Stimulated activated CD4-positive, alpha-beta T cell treated with anti-CD3 and anti-CD28 coated beads, Interleukin-15, amount 100 ng/mL, for 1 hour (primary cell): ENCODE measurements at places on chromosomes 2 and 18.

- DNase-seq = no peak
Measured at GRCh38 chr2:226544596-226545210, 254.9 kb downstream of the IRS1 start.

DNA sequence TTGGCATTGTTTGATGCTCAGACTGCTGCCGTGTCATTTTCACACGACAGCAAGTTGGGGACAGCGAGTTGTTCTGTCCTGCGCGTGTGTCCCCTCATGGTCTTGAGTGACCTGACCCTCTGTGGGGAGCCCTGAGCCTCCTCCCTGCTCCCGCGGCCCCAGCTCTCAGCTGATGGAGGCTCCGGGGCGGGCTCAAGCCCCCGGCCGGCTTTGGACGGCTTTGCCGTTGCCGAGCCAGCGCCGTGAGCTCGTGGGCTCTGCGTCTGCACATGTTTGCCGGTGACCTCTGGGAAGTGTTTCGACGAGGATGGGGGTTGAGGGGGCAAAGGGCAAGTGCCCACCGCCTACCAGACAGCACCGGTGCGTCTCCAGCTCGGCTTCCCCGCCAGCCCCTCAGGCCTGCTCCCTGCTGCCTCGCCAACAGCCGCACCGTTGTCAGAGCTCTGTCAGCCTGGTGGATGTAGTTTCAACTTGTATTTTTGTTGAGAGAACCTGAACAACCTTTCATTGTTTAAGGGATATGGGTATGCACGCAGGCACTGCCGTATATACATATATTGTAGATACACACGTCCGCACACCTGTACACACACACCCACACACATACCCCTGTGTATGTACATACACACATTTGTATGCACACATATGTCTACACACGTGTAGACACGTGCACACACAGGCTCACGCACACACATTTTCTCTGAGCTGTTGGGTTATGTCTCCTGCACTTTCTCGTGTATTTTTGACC, 13.7 kb downstream of the PDCD1 start:
- no peak for DNase-seq

- no peak for DNase-seq
Measured at GRCh38 chr2:16674154-16674553, 8.5 kb upstream of the CYRIA start.

DNA sequence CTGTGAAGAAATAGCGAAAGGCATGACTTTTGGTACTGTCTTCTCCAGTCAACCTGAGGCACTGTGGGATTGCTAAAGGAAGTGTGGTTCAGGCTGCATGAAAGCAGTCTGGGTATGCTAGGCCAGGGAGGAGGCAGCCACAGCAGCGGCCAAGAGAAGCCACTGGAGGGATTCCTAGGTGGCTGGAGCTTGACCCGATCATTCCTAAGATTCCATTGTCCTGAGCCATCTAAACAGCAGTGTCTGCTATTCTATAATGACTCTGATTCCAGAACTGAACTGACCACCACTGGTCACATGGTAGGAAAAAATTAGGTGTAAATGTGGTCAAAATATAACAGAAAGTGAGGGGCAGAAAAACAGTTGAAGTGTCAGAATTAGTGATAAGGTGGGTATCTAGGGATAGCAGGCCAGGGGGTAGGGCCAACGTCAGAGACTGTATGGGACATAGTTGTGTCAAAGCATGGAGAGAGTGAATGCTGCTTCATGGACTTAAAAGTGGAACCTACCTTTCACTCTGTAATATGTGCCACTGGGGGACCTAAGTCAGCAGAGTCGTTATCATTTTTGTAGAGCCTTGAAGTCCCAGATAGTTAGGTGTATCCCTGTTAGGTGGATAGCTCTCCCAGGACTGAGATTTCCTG, 204.6 kb downstream of the CTNNA2 start:
- no peak for DNase-seq

- no peak for DNase-seq
Measured at GRCh38 chr2:181575024-181575649, 81.8 kb downstream of the CERKL start.

GRCh38 chr2:727071-727470, 49.9 kb upstream of the TMEM18 start:
- DNase-seq = no peak

- no peak for DNase-seq
Measured at GRCh38 chr2:178530131-178530530, 49.9 kb downstream of the PLEKHA3 start.

DNA sequence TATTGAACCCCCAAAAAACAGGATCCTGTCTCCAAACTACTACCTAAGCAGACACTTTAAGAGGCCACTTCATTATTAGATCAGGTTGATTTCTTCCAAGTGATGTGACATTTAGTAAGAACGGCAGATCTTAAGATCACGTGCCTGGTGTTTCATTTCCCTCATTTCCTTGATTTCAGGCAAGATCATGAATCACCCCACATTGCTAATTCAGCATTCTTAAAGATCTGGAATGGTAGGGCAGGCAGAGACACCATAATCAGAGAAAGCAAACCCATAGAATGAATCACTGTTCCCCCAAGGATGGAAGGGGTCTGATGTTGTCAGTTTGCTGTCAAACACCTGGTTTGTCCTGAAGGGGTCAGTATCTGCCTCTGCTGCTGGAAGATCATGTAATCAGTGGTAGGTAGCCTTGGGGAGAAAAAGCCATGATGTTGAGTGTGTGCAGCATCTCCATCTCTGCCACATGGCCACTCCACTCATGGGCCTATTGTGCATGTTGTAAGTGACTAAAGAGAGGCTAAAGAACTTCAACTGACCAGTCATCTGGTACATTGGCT, 133.9 kb downstream of the ARHGAP15 start:
- DNase-seq = no peak

GRCh38 chr2:233079953-233080835, 20.1 kb downstream of the INPP5D start:
- no peak for DNase-seq

GRCh38 chr2:9311488-9311887, 104.9 kb downstream of the ASAP2 start:
- DNase-seq = no peak

- no peak for DNase-seq
Measured at GRCh38 chr2:156405586-156405985, 30.6 kb upstream of the GPD2 start.

DNA sequence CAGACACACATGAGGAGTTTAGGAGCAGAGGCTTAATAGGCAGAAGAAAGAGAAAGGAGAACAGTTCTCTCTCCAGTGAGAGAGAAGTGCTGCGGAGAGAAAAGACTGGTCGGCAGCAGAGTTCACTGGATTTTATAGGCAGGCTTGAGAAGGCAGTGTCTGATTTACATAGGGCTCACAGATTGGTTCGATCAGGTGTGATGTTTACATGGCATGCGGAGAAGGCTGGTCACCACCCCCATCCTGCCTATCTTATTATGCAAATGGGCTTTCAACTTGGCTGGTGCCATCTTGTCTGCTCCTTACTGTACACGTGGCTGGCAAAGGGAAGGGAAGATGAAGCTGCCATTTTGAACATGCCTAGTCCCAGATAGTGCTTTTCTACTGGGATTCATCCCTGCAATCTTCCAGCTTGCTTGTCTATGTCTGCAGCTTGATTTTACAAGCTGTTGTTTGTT, 113.4 kb downstream of the AP1S3 start:
- DNase-seq = no peak

- no peak for DNase-seq
Measured at GRCh38 chr2:166802475-166802874, 85.8 kb upstream of the XIRP2 start.

- DNase-seq = no peak
Measured at GRCh38 chr2:5740817-5741216, 48.6 kb downstream of the SOX11 start.

DNA sequence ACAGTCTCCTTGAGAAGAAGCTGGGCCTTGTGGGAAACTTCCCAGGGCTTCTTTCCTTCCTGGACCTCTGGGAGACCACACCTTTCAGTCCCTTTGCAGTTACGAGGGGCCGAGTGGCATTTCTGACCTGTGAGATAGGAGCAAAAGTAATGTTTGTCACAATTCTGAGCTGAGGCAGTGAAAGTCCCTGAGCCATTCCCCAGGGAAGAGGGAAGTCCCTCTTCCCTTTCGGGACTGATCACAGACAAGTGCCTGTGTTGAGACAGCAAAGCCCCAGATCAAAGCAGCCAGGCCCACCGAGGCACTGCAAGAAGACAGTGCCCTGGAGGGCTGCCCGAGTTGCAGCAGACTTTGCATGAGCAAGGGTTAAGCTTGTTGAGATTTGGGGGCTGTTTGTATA, 41.9 kb downstream of the RHOB start:
- no peak for DNase-seq

- no peak for DNase-seq
Measured at GRCh38 chr18:28766721-28767120, 589.8 kb upstream of the CDH2 start.

DNA sequence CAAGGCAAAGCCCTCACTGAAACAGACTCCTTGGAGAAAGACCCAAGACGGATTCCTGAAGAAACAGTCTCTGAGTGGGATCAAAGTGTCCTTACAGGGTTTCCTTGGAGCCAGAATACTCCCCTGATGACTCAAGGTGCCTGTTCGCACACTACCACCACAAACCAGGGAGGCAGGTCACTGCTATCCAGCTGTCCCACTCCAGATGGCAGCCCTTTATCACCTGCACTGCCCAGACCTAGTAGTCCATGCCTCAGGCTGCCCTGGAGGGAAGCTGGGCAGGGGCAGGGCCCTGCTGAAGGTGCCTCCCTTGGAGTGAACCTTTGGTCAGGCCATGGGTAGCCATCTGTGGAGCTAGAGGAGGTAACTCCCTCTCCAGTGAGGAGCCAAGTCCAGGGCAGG, 34.1 kb downstream of the TRABD2A start:
- no peak for DNase-seq

GRCh38 chr2:48114256-48114655, 208.0 kb upstream of the FBXO11 start:
- no peak for DNase-seq

GRCh38 chr2:234102112-234102511, 51.6 kb downstream of the SPP2 start:
- no peak for DNase-seq

- DNase-seq = no peak
Measured at GRCh38 chr18:55753643-55754263, 165.8 kb upstream of the TCF4 start.

- no peak for DNase-seq
Measured at GRCh38 chr18:2683055-2683454, 27.5 kb downstream of the SMCHD1 start.

- no peak for DNase-seq
Measured at GRCh38 chr2:44941551-44942234, at the start of gene SIX3. SIX3 (plus strand) TSS chr2:44941702; CDS start chr2:44942105, 403 bp downstream.
